ENCODE measurements at places on chromosomes 5 and 9.

DNA sequence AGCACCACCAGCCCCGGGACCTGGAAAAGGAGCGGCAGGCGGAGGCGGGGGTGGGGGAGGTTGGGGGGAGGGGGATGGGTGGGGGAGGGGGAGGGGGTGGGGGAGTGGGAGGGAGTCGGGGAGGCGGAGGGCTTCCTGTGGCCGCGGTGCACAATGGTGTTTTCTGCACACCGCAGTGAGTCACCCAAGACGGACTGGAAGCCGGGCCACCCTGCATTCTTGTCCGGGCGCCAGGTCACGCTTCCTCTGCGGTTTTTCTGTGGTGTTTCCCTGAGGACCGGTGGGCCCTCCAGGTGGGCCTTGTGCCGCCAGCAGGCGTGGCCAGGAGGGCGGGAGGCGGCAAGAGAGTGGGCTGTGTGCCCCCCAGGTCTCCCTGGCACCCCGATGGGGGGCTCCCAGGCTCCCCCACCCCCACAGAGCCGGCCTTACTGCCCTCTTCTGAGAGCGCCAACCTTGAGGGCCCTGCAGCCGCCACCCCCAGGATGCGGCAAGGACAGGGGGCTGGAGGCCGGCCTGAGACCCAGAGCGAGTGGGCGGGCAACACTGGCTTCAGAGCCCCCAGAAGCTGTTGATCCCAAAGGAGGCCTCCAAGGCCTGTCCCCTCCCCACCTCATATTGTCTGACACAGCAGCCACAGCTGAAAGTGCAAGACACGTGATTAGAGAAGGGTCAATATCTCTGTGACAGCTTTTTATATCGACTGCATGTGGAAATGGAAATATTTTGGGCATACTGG is 11.1 kb downstream of the EXD3 start:
- no peak for DNase-seq

GRCh38 chr5:160651692-160652645 is 200.0 kb downstream of the ATP10B start:
- no peak for DNase-seq

GRCh38 chr5:113217619-113218184 is 217.1 kb downstream of the TSSK1B start:
- DNase-seq: no peak

- no peak for DNase-seq
These were observed 421.3 kb downstream of the ACTL7B start for GRCh38 chr9:108434502-108434901.

GRCh38 chr5:50889790-50890189 is 223.4 kb downstream of the PARP8 start:
- DNase-seq: no peak

- DNase-seq: no peak
These were observed 207.2 kb downstream of the GADD45G start for GRCh38 chr9:89811886-89812450.

DNA sequence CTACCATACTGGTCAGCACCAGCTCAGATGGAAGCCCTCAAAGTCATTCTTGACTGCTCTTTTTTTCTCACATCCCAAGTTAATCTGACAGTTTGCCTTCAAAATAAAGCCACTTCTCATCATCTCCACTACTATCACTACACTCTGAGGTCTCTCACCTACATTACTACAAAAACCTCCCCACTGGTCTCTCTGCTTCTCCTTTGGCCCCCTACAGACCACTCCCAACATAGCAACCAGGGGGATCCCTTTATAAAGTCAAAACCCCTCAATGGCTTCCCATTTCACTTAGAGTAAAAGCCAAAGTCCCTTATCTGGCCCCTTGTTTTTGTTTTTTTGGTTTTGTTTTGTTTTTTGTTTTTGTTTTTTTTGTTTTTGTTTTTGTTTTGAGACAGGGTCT is 4.6 kb downstream of the ARAP3 start:
- DNase-seq: peak; percentile 92

DNA sequence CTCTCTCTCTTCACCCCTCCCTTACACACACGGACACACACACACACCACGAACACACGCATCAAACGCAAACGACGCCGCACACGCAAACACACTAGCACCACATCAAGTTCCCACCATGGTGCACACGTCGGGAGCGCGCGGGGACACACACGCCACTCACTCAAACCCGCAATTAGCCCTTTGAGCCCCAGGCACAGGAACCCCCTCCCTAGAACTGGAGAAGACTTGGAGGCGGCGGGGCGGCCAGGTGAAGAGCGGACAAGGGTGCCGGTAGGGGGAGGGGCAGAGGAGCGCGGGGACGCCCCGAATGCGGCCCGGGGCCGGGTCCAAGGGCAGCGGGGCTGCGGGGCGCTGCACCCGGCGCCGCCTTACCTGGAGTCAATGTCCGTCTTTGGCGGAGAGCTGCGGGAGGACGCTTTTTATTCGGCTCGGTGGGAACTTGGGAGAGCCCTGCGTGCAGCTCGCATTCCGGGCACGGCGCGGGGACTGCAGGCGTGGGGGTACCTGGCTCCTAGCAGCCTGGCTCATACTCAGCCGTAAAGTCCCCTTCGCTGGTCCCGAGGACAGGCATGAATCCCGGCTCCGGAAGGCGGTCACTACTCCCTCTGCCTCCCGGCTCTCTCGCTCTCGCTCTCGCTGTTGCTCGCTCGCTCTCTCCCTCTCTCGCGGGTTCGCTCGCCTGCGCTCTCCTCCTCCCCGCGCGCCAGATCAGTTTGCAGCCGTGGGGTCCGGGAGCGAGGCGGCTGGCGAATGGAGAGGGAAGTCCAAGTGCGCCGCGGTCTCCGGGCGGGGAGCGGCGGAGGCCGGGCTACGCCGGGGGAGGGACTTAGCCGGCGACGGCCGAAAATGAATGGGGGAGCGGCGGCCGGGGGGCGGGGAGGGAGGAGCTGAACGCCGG is at the start of gene BRINP1:
TSS of gene BRINP1 (minus strand) at position 755 of the 901 bp plus-strand sequence. CDS start 56,080 bp downstream, outside the sequence.
- DNase-seq: peak; percentile 83

- no peak for DNase-seq
These were observed 2.4 kb upstream of the PSAT1 start for GRCh38 chr9:78294290-78295176.

- DNase-seq: no peak
These were observed 564.0 kb upstream of the ACO1 start for GRCh38 chr9:31820426-31820825.

DNA sequence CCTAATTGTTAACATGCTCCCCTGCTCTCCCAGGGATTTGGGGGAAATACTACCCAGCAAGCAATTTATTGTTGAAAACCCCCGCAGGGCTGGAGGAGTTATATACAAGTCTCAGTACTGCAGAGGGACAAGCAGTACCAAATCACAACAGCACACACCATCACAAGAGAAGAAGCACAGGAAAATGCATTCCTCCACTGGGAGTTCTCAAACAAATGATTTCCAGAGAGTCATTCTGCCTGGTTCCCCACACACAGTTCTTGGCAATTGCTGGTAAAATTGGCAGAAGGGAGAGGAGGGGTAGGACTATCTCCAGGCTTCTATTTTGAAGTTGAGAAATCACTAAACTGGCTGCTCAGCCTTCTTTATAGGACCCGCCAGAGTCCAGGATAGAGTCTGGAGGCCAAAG is 16.8 kb downstream of the SIL1 start:
- no peak for DNase-seq

GRCh38 chr9:110837401-110838005 is 168.9 kb downstream of the MUSK start:
- DNase-seq: no peak

DNA sequence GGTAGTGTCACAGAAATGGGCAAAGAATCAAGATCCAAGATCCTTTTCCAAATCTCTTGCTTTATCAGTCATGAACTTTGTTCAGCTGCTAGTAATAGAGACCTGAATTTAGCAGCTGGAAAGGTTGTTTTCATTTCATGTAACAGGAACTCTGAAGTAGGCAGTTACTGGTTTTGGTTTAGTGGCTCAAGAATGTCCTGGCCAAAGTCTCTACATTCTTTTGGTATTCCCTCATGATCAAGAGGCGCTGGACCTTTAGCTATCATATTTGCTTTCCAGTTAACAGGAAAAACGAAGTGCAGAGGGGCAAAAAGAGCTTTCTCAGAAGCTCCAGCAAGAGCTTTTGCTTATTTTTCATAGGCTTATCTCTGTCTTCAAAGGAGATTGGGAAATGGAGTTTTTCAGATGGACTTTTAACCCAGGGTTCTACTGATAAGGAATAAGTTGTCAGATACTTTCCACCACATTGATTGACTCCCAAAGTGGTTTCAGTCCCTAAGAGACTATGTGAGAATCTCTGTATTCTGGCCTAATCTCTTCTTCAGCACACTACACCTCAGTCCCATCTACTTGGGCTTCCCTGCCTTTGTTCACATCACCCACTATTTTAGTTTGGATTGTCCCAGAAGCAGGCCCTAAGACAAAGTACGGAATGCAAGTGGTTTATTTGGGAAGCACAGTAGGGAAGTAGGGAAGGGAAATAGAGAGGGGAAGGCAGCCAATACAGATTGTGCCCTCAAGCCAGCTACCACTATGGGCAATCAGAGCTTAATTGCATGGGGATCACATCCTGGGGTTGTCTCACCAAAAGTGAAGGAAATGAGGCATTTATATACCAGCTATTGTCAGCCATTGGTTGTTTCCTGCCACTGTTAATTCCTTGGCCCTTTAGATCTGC is 359.3 kb downstream of the LRRC70 start:
- DNase-seq: no peak

- DNase-seq: peak; percentile 91
These were observed 1.4 kb downstream of the PTGR1 start for GRCh38 chr9:111597852-111598732.
